ENCODE measurements at places on chromosomes 4 and X. TPM values are rescaled to one million over a fixed set of nuclear protein-coding genes. Genes with fewer than 3 reads are reported as not detected.

DNA sequence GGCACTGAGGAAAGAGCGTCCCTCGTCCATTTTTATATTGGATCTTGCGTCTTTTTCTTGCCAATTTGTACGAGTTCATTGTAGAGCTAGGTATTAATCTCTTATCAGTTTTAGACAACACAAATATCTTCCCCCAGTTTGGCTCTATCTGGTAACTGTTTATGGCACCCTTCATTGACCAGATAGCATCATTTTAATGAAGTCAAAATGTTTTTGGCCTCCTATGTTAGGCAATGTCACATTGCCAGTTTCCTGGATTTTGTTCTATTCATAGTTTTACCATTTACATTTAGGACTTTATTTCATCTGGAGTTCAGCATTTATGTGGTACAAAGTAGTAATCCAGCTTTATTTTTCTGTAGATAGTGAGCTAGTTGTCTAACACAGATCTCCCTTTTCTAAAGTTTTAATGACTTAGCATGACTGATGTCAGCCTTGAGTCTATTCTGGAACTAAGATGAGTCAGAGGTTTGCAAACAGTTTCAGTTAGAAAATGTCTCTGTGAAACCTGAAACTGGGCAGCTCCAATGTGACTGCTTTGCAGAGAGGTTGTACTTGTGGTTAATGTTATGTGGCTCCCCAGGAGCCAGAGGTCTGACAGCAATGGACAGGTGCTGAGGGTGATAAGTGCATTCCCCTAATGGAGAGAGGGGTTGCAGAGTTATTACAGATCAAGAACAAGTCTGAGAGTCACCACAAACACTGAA is 5.3 kb upstream of the STBD1 start:
- no peaks in the 10 kb centered on the region for H3K36me3 ChIP-seq
- peak overlapping the region; percentile 82 for H3K27ac ChIP-seq
- no peak overlapping the region for H3K4me3 ChIP-seq
- no peaks in the 10 kb centered on the region for H3K27me3 ChIP-seq

DNA sequence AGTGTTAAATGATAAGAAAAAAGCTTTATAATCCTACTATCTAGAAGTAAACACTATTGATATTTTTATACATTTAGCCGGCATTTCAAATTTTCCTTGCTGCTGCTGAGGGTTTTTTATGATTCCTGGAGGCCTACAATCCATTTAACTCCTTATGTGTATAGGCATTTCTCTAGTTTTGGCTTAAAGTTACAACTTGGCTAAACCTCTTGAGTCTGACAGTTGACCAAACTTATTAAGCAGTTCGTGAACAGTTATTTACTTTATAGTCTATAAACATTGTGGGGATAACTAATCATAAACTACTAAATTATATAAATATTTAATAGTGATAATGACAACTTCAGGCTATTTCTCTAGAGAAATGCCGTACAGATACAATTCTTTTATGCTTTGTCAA is 141.9 kb downstream of the ADGRL3 start:
- no peak overlapping the region for H3K27ac ChIP-seq
- H3K36me3 ChIP-seq = no peaks in the 10 kb centered on the region
- no peaks in the 10 kb centered on the region for H3K4me1 ChIP-seq
- DNase-seq = no peak
- H3K4me3 ChIP-seq = no peak overlapping the region

DNA sequence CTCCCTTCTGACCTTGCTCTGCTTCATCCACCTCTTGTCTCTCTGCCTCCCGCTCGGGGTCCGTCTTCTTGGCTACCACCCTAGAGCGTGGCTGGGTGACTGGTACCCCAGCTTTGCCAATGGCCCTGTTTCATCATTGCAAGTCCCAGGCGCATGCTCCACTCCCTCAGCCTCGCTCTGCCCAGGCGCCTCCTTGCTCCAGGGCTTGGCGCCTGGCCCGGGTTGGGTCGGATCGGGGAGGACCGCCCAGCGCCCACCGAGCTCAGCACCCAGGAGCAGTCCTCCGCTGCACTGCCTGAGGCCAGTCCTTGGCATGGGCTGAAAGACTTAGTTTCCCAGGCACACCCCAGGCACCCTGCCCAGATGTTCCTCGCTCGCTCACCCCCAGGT is 577 bp downstream of the BGN start:
- H3K27ac ChIP-seq = no peak overlapping the region
- no peaks in the 10 kb centered on the region for H3K36me3 ChIP-seq
- H3K4me1 ChIP-seq = no peaks in the 10 kb centered on the region
- H3K27me3 ChIP-seq = peaks cover 7% of the 10 kb centered on the region
- DNase-seq = no peak

- no peaks in the 10 kb centered on the region for H3K36me3 ChIP-seq
- H3K4me3 ChIP-seq = no peak overlapping the region
- no peak for DNase-seq
- no peaks in the 10 kb centered on the region for H3K4me1 ChIP-seq
Observed at GRCh38 chrX:12877386-12877785, 10.5 kb downstream of the TLR7 start.

GRCh38 chr4:178316211-178316610 is 874.0 kb upstream of the AGA start:
- H3K4me3 ChIP-seq = no peak overlapping the region
- no peak for DNase-seq
- no peak overlapping the region for H3K27ac ChIP-seq
- peaks cover 6% of the 10 kb centered on the region for H3K27me3 ChIP-seq

DNA sequence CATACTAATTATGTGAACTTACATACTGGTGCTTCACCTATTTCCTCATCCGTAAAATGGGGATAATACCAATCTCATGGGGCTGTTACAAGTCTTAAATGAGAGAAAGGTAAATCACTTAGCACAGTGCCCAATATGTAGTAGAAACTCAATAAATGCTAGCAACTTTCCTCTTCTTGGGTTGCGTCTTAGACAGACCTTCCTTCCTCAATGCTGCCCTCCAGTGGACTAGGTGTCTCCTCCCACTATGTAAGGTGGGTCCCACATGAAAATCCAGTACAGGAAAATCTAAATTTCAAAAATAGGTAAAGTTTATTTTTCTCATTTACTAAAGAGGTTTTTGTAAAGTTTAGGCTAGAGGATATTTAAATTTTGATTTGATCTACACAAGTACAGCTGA is 20.6 kb downstream of the ZDHHC9 start:
- H3K4me3 ChIP-seq = no peak overlapping the region
- H3K4me1 ChIP-seq = no peaks in the 10 kb centered on the region
- no peak for DNase-seq
- no peaks in the 10 kb centered on the region for H3K27me3 ChIP-seq

The RHOXF2 gene
- not detected for total RNA-seq

The MAPK10 gene
- total RNA-seq = 5.1 TPM
